NCI-H1436 (cell line): ENCODE measurements at places on chromosomes 2 and 18.

- peak; percentile 33 for DNase-seq
Observed at GRCh38 chr2:8445580-8445979, 236.3 kb upstream of the ID2 start.

DNA sequence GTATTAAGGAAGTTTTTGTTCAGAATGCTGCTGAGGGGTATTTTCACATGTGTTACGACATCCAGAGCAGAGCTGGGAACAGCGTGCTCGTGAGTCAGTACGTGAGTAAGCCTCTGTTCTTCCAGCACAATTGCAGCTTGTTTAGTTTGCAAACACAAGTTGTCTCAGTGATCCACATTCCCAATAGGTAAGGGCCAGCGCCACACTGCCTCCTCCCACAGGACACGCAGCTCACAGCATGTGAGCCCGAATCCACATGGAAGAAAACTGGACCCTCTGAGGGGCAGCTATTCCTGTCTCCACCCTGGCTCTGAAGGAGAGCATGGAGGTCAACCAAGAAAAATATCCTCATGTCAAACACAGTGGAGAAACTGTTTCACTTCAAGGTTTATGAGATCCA lies 173.9 kb upstream of the PID1 start:
- DNase-seq, result no peak

DNA sequence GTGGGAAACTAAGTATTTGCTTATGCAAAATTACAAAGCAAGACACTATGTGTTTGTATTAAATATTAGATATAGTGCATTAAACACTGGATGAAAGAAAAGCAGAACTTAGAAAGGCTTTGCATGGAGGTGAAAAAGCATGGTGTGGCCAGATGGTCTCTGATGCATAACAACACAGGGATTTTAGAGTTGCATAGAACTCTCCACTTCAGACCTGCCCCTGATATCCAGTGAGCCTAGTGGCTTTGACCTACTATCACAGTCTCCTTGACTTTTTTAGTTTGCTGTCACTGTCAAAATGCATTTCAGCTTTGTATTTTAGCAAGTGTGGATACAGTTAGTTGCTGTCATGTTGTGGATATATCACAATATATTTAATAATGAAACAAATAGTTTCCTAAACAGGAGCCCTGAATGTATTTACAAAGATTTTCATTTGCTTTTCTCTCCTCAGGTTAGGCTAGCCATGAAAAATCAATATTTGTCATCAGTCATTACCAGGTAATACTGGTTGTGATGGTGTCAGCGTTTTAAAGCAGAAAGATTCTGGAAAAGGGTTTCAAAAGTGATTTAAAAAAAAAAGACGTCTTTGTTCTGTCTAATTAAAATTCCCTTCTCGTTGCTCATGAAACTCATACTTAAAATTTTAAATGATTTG lies 5.2 kb downstream of the CSRNP3 start:
- DNase-seq, result no peak

- DNase-seq, result no peak
Observed at GRCh38 chr2:8422450-8422800, 259.4 kb upstream of the ID2 start.

DNA sequence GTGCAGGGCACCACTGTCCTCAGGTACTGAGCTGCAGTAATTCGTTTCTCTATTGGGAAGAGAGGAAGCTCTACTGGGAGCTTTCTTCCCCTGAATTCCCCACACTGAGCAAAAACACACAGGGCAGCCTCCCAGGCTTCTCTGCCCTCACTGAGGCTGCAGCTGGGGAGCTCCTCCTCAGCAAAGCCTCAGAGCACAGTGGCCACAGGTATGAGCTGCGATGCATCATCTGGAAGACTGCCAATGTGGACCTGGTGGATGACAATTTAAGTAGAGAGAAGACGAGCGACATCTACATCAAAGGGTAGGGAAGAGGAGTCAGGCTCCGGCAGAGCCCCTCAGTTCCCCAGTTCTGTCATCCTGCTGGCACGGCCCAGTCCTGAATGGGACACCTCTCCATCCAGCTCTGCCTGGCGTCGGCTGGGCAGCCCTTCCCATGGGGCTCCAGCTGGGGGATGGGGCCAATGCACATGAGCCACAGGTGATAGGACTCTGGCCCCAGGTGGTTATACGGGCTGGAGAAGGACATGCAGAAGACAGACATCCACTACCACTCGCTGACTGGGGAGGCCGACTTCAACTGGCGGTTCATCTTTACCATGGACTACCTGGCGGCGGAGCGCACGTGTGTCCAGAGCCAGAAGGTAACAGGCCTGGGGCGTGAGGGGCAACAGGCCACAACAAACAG lies 37.6 kb downstream of the LMAN2L start:
- no peak for DNase-seq
